Stimulated activated CD8-positive, alpha-beta memory T cell treated with anti-CD3 and anti-CD28 coated beads, Interleukin-7, amount 100 ng/mL, for 1 hour (primary cell): ENCODE measurements at places on chromosomes 3 and 15.

DNA sequence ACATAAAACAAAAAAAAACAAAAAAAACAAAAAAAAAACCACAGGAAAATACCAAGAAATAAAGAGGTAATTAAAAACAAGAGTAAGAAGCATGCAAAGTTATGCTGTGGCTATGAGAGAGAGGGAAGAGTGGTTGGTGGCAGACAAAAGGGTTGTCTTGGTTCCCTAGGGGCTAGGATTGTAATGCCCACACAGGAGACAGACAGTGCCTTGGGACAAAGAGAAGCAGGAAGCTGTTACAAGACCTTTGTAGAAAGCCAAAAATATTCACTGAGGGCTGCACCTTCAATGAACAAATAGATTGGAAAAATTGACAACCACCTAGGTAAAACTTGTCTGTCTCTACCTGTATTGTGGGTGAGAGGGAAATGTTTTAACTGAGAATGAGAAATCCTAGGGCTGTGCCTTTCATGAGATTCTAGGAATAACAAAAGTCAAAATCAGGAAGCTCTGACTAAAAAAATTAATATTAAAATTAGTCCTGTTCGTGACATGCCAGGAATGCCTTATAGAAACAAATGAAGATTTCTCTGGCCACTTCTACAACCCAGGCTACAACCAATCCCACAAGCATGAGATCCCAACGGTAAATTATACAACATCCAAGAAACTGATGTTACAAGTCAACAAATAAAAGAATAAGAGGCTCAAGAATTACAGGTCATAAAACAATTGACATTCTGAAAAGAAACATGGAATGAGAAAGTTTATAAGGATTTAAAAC is 45.0 kb upstream of the PRICKLE2 start:
- no peak for DNase-seq

GRCh38 chr3:38371541-38372213 is 25.1 kb downstream of the XYLB start:
- DNase-seq: no peak

DNA sequence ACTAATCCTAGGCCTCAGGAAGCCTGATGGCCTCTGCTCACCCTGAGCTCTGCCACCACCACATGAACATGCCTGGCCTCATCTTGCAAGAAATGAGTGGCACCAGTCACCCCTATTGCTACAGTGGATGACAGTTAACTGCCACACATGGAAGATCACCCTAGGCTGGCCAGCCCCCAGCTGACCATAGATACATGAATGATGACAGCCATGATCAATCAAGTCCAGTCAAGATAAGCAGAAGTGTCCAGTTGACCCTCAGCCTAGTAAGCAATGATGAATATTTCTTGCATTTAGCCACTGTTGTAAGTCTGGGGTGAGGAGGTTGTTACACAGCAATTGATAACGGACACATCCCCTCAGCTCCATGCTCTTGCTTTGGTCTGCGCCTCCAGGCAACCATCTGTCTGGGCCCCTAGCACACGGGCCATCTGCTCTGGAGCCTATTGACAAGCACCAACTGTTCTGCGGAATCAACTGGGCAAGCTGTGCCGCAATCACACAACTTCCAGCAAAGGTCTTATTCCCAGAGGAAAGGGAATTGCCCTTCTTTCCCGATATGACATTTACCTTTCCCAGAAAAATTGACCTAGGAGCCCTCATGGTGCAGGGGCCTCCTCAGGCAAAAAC is 2.2 kb upstream of the LYZL4 start:
- DNase-seq: no peak

- no peak for DNase-seq
Observed at GRCh38 chr3:16837602-16838001, 47.2 kb upstream of the PLCL2 start.

- DNase-seq: no peak
Observed at GRCh38 chr15:86054338-86054737, 25.3 kb upstream of the AGBL1 start.

DNA sequence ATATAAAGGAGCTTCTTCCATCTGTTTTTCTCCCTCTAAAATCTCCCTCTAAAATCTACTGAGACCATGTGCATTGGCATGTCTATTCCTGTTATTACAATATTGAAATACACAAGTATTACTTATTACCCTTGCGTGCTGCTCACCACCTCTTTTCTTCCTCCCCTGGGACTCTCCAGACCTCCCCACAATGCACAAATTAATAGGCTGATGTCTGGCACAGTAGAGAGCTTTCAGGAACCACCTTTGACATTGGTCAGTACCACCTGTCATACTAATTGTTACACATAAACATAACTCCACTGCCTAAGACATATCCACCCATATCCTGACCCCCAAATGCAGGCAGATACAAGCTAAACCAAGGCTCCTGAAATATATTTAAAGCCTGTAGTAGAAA is 722.6 kb downstream of the FHIT start:
- DNase-seq: no peak

- DNase-seq: no peak
Observed at GRCh38 chr3:42572278-42572677, 9.5 kb downstream of the SEC22C start.

DNA sequence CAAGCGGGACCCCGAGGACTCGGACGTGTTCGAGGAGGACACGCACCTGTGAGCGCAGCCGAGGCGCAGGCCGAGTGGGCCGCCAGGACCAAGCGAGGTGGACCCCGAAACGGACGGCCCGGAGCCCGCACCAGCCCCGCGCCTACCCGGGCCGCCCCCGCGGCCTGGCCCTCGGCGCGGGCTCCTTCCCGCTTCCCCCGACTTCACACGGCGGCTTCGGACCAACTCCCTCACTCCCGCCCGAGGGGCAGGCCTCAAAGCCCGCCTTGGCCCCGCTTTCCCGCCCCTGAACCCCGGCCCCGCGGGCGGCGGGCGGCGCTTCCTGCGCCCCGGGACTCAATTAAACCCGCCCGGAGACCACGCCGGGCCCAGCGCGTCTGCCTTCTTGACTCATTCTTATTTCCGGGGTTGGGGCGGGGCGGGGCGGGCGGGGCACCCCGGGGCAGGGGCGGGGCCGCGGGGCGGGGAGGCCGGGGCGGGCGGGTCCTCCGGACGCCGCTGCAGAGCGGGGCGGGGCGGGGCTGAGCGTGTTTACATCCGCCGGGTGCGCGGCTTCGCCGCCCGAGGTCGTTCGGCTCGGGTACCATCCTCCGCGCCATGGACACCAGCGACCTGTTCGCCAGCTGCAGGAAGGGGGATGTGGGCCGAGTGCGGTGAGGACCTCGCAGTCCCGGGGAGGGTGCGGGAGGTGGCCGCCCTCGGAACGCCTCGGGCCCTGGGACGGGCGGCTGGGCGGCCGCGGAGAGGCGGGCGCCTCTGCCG is at the start of gene ABTB1:
Gene ABTB1 (plus strand): TSS at position 524 of the 762 bp plus-strand sequence. CDS start 74 bp downstream, at position 598.
- peak; percentile 68 for DNase-seq

DNA sequence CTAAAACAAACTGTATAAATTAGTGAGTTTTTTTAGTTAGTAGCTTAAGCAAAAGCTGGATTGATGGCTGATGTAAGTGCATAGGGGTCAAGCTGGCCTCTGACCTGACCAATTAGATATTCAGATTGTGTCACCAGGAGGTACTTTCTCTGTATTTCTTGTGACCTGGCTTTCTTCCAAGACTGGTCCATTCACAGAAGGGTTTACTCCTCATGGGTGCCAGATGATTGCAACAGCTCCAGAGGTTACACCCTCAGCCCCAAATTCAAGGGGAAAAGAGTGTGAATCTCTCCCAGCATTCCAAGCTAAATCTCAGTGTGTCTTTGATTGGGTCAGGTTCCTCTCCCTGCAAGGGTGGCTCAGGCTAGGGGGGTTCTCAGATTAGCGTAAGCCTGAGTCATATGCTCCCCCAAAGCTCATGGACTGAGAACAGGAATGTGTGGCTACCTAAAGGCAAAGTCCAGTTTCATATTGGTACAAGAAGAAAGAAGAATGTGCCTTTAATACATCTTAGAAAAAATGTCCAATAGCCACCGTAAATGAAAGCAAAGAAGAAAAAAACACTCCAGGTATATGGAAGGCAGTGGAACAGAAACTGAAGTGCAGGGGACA is 16.5 kb downstream of the PML start:
- DNase-seq: no peak

DNA sequence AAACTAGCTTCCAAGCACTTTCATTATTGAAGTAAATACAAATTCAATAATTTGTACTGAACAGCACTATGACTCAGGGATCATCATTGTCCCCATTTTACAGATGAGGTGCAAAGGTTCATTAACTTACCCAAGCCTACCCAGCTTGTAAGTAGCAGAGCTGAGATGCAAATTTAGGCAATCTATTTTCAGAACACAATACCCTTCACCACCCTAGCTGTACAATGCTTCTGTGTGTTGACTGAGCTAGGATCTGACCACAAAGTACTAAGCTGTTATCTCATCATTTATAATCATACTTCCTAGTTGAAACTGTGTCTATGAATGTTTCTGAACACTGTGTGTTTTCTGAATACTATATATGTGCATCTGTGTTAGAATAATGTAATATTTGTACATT is 3.2 kb upstream of the ILDR1 start:
- no peak for DNase-seq

- no peak for DNase-seq
Observed at GRCh38 chr3:111810909-111811308, 48.2 kb upstream of the PHLDB2 start.

DNA sequence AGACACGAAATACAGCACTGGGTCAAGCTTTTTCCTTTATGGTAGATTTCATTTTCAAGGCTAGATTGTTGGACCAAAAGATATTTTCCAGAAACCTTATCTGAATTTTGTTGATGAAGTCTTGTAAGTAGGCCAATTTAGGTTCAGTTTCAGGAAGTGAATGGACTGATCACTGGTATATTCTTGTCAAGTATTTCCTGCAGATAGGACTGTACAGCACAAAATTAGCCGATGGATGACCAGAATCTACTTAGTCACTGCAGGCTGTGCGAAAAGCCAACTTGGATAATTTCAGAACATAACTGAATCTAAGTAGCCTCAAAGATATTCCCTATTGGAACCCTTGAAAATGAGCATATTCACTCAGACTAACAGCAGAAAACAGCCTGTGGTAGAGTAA is 206.5 kb downstream of the NR1D2 start:
- DNase-seq: no peak

- DNase-seq: no peak
Observed at GRCh38 chr3:193248848-193249468, 7.9 kb downstream of the PLAAT1 start.

GRCh38 chr3:121606106-121606505 is 12.9 kb downstream of the FBXO40 start:
- DNase-seq: no peak

- DNase-seq: no peak
Observed at GRCh38 chr15:97759363-97759762, 201.1 kb upstream of the ARRDC4 start.

GRCh38 chr15:48408327-48408726 is 77.1 kb downstream of the DUT start:
- DNase-seq: no peak

DNA sequence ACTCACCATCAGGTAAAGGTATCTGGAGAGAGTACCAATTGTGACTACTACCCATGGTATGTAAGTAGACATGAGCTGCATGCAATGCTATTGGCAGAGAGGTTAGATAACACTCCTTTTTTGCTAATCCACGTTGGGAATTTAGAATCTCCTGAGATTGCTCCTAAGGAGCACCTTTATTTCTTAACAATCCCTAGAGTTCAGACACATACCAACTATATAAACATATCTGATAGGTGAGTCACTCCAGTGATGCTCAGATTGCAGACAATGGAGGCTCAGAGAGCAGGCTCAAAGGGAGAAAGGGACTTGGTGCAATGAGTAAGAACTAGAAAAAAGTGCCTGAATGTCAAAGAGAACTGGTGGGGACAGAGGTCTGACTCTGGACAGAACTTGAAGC is 47.0 kb upstream of the LRRFIP2 start:
- no peak for DNase-seq

DNA sequence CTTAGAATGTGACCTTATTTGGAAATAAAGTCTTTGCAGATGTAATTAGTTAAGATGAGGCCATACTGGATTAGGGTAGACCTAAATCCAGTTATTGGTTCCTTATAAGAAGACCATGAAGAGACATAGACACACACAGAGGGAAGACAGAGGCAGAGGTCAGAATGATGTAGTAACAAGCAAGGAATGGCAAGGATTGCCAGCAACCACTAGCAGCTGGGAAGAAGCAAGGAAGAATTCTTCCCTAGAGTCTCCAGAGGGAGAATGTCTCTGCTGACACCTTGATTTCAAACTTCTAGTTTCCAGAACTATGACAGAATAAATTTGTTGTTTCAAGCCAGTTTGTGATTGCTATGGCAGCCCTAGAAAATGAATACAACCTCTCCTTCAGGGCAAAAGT is 116.7 kb downstream of the WDR76 start:
- no peak for DNase-seq

DNA sequence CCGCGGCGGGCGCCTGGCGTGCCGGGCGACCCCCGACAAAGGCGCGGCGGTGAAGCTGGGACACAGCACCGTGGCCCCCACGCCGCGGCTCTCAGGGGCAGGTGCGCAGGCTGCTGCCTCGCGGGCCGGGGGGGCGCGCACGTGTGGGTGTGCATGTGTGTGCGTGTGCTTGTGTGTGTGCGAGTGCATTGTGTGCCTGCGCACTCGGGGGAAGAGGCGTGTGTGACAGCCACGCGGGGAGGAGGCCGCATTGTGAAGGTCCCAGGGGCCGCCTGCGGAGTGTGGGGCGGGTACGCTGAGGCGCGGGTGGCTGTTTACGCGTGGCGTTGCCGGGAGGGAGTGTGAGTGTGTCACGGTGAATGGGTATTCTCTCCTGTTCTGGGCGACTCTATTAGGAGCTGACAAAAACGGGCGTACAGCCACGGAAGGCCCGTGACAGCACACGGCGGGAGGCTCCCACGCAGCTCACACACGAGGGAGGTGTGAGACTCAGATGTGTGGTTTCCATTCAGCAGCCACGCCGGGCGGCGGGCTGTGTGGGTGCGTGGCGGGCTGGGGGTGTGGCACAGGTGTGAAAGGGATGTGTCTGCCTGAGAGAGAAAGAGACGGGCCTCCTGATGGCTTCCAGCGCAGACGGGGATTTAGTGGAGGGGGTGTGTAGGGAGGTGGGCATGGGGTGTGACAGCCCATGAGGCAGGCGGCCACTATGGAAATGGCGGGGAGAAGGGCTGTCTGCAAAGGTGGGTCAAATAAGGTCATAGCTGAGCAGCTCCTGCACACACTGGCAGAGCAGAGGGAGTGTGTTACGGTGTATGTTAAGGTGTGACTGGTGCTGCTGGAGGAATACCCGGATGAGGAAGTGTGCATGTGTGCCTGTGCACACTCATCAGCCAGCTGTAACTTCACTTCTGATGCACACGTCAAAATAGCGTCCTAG is 750 bp downstream of the PODXL2 start:
- DNase-seq: no peak

DNA sequence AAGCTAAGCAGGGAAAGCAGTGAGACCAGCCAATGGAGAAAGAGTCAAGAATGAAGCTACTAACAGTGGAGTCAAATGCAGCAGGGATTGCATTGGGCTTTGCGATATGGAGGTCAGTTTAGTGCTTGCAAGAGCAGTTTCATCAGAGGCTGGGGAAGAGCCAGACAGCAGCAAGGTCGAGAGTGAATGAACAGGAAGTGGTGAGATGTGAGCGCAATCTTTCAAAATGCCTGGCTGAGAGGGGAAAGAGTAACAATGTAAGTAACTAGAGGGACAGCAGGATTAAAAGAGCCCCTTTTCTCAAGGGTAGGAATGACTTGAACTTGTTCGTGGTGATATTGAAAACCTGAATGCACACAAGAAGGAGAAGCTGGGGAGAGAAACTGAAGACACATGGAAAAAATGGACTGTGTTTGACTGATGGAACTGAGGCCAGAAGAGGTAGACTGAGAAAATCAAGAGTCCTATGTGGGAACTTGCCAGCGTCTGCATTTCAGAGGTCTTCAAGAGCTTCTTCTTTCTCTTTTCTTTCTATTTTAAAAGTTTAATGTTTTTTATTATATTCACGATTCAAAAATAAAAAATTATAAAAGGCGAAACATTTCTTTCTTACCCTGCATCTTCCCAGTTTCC is 30.6 kb upstream of the GPR160 start:
- DNase-seq: no peak
